Activated naive CD4-positive, alpha-beta T cell (primary cell): ENCODE measurements at places on chromosomes 6 and 20.

GRCh38 chr6:40343877-40344565 is 243.1 kb downstream of the LRFN2 start:
- DNase-seq, result no peak

- DNase-seq, result no peak
These were observed 6.8 kb downstream of the ADA start for GRCh38 chr20:44644667-44645131.

DNA sequence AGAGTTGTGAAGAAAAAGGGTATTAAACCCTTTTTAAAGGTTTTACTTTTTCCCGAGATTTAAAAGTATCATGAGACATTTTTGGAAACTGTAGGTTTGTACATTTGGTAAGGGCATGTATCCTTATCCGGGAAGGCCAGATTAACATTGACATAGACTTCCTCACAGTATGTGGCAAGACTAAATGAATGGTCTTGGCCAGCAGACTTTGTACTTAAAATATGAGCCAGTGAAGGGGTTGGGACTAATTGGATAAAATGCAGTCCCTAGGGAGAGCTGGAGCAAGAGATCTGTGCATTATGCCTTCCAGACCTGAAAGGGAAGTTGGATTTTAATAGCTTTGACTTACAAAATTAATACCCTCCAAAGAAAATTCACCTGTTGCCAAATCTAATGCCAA is 60.4 kb upstream of the CCN2 start:
- DNase-seq, result no peak

DNA sequence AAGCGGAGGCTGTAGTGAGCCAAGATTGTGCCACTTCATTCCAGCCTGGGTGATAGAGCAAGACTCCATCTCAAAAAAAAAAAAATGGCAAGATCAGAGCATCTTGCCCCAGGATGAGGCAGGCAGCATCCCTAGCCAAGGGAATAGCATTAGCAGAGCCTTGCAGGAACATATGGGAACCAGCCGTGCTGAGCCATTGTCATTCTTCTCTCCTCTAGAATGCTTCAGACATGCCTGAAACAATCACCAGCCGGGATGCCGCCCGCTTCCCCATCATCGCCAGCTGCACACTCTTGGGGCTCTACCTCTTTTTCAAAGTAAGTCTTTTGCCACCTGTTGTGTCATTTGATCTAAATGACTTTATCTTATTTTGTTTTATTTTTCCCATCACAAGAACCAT is 13.0 kb downstream of the HM13 start:
- no peak for DNase-seq

DNA sequence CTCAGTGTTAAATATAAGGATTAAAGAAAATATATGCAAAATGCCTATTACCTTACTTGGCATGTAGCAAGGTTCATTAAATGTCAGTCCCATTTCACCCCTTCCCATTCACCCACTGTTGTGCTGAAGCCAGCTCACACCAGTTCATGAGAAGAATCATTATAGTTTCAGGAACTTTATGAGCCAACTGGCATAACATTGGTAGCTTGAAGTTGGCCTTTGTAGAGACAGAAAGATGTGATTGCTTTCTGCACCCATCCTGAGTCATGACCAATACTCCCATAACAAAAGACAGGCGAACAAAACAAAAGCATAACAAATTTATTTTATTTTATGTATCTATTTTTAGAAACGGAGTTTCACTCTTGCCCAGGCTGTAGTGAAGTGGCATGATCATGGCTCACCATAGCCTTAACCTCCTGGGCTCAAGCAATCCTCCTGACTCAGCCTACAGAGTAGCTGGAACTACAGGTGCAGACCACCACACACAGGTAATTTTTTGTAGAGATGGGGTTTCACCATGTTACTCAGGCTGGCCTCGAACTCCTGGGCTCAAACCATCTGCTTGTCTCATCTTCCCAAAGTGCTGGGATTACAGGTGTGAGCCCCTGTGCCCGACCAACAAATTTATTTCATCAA is 17.6 kb upstream of the IER3 start:
- no peak for DNase-seq

DNA sequence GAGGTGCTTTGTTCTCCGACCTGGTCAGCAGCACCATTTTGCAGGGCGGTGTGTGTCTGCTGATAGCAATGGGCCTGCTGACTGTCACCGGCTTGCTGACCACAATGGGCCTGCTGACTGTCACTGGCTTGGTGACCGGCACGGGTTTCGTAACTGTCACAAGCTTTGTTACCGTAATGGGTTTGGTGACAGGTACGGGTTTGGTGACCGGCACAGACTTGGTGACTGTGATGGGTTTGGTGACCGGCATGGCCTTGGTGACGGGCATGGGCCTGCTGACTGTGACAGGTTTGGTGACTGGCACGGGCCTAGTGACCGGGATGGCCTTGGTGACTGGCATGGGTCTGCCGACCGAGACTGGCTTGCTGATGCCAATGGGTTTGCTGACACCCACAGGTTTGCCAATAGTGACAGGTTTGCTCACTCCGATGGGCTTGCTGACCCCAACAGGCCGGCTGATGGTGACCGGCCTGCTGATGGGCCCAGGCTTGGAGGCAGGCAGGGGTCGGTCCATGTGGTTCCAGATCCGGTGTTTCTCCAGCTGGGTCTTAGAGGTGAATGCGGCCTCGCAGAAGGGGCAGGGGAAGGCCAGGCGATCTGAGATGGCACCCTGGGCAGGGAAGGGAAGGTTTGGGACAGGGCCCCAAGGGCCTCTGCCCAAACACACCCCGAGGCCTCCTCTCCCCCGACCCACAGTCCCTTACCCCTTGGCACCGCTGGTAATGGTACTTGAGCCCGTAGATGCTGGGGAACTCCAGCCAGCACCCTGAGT is 3.4 kb downstream of the ZNF512B start:
- DNase-seq, result no peak

DNA sequence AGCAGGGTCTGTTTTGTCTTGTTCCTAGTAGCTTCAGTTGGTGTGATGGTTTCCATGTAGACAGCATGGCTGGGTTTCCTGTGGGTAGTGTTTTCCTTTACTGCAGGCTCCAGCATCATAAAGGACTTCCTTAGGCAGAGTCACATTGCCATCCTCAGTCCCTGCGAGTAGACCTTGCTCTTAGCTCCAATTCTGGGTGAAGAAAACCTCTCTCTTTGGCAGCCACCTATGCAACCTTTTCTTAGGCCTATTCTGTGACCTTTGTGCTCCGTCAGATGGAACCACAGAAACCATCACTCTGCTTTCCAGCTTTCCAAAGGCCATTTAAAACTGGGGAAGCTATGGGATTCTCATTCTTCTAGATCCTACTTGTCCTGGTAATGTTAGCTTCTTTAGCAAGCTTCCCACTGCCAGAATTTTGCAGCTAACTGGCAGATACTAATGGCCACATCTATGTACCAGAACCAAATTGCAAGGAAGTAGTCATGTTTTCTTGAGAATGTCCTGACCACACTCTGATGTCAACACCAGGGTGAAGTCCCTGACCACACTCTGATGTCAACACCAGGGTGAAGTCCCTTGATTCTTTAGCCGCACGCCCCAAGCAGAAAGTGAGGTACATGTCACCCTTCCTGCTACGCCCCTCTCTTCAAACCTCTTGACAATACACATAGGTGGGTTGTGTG is 646.6 kb upstream of the HS3ST5 start:
- DNase-seq, result no peak

- DNase-seq, result no peak
These were observed 152.7 kb downstream of the MACROD2 start for GRCh38 chr20:14148042-14148441.

DNA sequence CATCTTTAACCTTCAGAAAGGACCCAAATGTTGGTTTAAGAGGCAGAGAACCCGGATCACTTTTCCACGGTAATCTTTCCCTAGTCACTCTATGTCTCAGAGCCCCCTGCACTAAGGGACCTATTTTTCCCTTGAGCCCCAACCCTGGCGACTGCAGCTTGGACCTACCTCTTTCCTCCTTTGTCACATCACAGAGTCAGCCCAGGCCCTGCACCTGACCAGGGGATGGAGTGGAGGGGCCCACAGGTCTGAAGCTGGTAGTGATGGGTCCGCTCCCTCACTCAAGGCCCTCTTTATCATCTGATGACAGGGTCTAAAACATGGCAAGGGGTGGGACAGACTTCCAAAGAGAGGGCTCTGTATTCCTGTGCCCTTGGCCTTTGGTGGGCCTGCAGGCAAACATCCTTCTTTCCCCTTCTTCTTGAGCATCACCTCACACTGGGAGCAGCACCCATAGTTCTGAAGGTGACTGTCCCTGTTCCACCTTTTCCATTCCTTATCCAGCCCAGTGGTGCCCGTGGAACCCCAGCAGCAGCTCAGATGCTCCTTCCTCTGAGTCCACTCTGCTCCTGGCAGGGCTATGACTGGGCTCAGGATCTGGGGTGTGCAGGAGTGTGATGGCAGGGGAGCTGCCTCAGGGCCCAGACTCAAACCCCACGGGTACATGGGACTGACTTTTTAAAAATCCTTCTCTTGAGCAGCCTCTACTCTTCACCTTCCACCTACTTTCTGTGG is 6.3 kb downstream of the RAET1L start:
- DNase-seq, result no peak

DNA sequence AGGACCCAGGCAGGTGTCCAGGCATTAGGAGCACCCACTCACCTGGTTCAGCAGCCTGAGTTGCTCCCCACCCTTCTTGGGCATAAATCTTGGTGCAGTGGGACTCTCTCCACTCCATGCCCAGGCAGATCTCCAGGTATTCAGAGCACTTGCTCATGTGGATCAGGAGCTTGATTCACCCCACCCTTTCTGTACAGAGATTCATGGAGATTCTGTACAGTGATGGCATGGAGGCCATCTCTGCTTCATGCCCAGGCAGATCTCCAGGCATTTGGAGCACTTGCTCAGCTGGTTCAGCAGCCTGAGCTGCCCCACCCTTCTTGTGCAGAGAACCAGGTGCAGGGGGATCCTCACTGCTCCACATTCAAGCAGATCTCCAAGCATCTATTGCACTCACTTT is 44.1 kb downstream of the BEND6 start:
- no peak for DNase-seq

GRCh38 chr6:134703206-134703605 is 246.7 kb downstream of the ALDH8A1 start:
- no peak for DNase-seq

GRCh38 chr6:149683256-149683859 is 34.5 kb downstream of the LATS1 start:
- no peak for DNase-seq

DNA sequence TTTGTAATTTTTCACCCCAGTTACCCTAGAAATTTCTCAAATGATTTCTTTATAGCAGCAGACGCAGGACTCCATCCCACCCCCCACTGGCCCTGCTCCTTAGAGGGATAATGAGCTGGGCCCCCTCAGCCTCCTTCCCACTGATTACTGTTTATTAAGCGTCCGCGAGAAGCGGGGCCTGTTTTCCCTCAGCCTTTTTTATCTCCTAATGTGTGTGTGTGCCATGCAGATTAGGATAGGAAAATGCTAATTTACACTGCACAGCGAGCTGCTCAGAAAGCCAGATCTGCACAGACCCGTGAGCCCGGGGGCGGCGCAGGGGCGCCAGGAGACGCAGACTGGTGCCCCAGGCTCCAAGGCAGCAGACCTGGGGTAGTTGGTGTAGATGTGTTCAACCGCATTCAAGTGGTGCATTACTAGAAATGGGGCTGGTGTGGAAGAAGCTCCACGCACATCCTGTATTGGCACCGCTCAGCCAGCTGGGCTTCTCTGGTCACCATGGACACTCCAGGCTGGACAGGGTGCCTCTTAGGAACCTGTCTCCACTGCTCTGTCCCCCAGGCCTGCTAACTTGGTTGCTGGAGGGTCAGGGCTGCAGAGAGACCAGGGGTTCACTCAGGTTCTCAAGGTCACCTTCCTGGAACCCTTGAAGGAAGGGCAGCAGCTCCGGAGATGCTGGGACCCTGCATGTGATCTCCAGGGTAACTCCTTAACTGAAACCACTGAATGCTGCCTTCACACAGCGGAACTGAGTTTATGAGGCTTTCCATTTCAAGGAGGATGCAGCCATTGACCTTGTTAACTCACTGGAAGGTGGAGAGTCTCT is 256.3 kb downstream of the ERMARD start:
- DNase-seq, result no peak

DNA sequence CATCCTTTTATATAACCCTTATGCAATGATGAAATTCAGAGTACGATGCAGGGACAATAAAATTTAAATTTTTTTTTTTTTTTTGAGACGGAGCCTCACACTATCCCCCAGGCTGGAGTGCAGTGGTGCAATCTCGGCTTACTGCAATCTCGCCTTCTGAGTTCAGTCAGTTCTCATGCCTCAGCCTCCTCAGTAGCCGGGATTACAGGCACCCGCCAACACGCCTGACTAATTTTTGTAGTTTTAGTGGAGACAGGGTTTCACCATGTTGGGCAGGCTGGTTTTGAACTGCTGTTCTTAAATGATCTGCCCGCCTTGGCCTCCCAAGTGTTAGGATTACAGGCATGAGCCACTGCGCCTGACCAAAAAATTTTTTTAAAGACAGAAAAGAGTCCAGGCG is 15.2 kb downstream of the MTO1 start:
- DNase-seq, result no peak

GRCh38 chr6:89793586-89793985 is 26.0 kb downstream of the MDN1 start:
- no peak for DNase-seq

- no peak for DNase-seq
These were observed 21.6 kb upstream of the ZBTB22 start for GRCh38 chr6:33339193-33339592.

DNA sequence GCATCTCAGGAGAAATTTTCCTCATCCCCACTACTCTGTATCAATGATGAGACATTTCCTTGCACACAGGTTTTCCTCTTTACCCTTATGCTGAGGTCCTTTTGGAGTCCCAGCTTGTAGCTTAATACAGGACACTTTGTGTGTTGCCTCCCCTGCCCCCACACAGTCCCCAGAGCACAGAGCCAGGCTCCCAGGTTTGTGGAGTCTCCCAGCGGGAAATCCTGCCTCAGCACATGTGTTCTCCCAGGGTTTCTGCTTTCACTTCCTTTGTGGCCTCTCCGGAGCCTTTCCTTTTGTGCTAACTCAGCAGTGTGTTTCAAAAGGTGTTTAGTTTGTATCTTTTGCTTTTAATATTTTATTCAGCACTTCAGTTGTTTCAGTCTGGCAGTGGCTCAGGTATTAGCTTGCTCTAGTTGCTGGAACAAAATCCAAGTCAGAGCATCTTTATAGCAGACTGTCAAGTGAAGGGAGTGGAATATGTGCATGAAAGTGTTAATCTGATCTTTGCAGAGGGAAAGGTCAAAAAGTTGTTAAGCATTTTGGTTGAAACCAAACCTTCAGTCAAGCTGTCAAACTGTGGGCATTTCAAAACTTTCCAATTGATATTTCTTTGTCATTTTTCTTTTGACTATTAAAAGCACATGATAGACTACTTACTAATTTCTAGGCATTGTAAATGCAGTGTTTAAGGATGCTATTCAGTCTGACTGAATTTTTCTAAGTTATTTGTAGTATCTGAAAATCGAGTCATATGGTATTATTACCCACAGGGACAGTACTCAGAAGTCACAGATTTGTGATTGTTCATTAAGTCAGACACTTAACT is 8.6 kb downstream of the SNX9 start:
- DNase-seq, result no peak

- no peak for DNase-seq
These were observed 30.2 kb downstream of the CCDC170 start for GRCh38 chr6:151524059-151524458.
